ENCODE measurements at places on chromosomes 7 and 10.

GRCh38 chr7:48664241-48664640 lies 260.1 kb upstream of the CDC14C start:
- no peak for DNase-seq

GRCh38 chr10:110304394-110304779 lies 333 bp downstream of the SMNDC1 start:
- no peak for DNase-seq

GRCh38 chr7:129008645-129009414 lies 46.1 kb downstream of the TNPO3 start:
- DNase-seq: no peak

- no peak for DNase-seq
Measured at GRCh38 chr10:103652599-103653281, 159.2 kb downstream of the NEURL1 start.

DNA sequence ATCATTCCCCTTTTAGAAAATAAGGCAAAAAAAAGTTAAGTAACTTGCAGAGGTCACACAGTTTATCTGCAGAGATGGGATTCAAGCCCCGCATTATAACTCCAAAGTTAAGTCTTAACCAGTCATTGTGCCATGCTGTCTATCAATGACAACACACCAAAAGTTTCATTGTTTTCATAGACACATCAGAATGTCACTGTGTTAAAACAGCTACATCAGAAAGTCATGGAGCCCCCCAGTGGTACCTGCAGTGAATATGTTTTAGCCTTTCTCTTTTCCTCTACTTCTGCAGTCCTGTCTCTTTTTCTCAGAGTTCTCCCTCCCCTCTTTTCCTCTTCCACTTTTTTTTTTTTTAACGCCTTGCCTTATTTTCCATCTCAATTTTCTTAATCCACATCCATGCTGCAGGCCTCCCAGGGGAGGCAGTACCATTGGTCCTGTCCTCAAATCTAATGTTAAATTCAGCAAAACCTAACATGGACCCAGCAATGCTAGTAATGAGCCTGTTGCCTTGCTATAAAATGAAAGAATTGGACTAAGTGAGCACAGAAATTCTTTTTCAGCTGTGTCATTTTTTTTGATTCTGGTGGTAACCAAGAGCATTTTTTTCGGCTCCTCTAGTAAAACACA lies 3.8 kb upstream of the NRCAM start:
- DNase-seq: no peak

GRCh38 chr10:95517536-95518454 lies 43.4 kb downstream of the SORBS1 start:
- no peak for DNase-seq

DNA sequence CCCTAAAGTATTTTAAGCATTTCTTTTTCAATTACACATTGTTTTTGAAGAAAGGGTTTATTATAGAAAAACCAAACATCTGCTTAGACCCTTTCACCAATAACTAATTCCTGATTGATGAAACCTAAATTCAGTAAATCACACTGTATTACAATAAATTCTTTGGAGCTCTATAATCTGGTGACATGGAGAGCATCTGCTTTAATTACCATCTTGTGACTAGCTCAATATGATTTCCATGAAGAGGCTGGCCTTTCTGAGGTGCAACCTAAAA lies 9.7 kb downstream of the HYCC1 start:
- no peak for DNase-seq

DNA sequence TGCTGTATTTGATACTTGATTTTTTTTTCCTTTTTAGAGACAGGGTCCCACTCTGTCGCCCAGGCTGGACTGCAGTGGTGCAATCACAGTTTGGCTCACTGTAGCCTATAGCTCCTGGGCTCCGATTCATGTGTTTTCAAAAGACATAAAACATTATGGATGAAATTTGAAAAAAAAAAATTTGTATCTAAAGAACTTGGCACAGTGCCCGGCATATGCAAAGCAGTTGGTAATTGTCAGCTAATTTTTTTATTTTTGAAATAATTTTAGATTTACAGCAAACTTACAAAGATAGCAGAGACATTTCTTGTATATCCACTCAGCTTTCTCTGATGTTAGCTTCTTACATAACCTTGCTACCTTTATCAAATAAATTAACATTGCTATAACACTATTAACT lies 20.3 kb upstream of the SAMD8 start:
- DNase-seq: no peak

DNA sequence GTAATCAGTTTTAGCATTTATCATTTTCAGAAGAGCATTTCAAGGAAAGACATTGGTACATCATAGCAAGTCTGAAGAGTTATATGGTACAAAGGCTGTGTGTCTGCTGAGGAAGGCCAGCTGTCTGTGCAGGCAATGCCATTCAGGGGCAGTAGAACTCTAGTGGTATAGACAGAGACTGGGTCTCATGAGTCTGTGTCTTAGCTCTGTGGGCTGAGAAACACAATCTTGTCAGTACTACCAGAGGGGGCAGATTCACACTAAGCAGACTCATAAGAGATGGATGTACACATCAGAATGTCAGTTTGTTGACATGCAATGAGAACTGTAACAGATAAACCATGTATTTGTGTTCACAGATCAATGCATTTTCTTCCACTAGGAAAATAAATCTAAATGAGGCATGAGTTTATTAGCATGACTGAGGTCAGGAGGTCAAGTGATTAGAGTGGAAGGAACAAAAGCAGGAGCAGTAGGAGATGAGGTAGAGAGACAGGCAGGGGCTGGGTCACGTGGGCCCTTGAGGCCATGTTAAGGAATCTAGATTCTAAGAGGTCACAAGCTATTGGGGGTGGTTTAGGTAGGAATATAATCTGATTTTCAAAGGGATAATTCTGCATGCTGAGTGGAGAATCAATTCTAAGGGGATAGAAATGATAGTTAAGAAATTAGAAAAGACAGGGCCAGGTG lies 7.5 kb upstream of the GGCT start:
- no peak for DNase-seq

GRCh38 chr10:14220026-14220425 lies 110.7 kb downstream of the FRMD4A start:
- DNase-seq: no peak

GRCh38 chr7:105216786-105217185 lies 171.9 kb downstream of the SRPK2 start:
- DNase-seq: no peak

Measured in GM12864 (cell line).